Heart right ventricle (tissue), 16 donors: ENCODE measurements at places on chromosomes 1 and 21. TPM values are rescaled to one million over a fixed set of nuclear protein-coding genes. Genes with fewer than 3 reads are reported as not detected.

The SYNC gene
- 9.9 TPM for total RNA-seq

The CELA2A gene
- not detected for total RNA-seq

DNA sequence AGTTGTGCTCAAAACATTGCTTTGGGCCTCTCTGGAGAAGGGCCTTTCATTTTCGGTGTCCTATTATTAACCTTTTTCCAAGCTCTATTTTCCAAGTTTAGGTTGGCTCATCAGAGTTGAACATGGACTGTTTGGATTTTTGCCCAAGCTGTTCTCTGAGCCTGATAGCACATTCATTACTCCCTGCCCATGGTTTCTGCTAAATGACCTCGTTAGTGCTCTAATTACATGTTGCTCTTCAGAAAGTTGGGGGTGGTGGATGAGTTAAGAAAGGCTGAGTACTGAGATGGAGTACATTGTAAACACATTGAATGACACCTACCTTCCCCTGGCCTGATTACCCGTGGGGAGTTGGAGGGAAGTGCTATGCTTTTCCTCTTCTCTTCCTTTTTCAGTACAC, 38.9 kb downstream of the LMO4 start:
- no peak for DNase-seq

The SELL gene
- total RNA-seq = 1.4 TPM

- DNase-seq = no peak
These were observed 48.7 kb downstream of the NPHP4 start for GRCh38 chr1:5943343-5944124.

DNA sequence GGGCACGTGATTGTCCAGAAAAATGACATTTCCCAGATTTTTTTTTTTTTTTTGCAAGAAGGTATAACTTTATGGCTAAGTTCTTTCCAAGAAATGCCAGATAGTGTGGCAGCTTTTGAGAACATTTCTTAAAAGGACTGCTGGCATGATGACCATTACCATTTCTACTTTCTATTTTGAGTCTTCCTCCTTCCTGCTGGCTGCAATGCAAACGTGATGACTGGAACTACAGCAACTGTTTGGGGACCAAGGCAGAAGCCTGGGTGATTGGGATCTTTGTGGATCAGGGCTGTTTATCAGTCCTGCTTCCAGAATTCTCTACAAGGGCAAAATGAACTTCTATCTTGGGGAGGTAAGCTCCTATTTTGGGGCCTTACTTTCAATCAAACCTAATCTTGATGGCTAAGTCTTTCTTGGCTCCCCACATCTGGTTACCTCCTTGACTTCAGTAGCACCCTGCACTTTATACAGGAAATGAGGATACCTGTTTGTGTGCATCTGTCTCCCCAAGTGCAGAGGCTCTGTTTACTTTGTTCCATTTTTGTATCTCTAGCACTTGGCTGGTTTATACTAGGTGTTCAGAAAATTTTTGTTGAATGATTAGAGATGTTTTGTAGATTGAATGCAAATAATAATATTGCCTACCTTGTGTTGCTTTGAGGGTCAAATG, 3.7 kb upstream of the DDX20 start:
- no peak for DNase-seq

The MCOLN3 gene
- total RNA-seq = 0.92 TPM

The CTTNBP2NL gene
- 20.6 TPM for total RNA-seq

- no peak for DNase-seq
These were observed 383.2 kb upstream of the ZRANB2 start for GRCh38 chr1:71464016-71464415.

The SPATA21 gene
- total RNA-seq = not detected

DNA sequence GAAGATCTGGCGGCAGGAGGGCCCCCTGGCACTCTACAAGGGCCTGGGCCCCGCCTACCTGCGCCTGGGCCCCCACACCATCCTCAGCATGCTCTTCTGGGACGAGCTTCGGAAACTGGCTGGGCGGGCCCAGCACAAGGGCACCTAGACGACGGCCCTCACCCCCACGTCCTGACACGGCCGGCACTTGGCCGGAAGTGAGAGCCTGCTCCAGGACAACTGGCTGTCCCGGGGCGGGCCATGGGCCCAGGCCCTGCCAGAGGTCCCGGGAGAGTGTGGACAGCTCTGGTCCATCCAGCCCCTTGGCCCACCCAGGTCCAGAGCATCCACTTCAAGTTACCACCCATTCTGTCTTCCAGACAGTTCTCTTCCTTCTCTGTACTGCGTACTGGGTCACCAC, 3.0 kb upstream of the TMEM82 start:
- no peak for DNase-seq

DNA sequence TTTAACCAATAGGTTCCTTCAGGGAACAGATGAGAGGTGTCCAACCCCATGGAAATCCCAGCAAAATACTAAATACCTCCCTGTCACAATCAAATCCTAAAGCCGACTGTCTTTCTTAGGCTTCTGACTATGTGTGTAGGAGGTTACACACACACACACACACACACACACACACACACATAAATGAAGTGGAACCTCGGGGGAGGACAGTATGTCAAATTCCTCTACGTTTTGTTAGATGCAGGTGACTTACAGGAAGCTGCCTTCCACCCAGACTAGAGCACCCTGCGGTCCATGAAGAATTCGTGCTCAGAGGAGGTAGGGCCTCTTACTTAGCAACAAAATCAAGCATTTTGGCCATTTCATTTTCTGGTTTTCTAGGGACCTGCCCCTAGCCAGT, 16.4 kb downstream of the RSPH1 start:
- DNase-seq = no peak

- no peak for DNase-seq
These were observed 29.0 kb downstream of the MDM4 start for GRCh38 chr1:204545202-204545601.

The TRNP1 gene
- total RNA-seq = 28.6 TPM

- DNase-seq = no peak
These were observed 38.6 kb downstream of the NFIA start for GRCh38 chr1:61120998-61121397.

GRCh38 chr1:96075704-96076455, 645.7 kb upstream of the PTBP2 start:
- DNase-seq = no peak

DNA sequence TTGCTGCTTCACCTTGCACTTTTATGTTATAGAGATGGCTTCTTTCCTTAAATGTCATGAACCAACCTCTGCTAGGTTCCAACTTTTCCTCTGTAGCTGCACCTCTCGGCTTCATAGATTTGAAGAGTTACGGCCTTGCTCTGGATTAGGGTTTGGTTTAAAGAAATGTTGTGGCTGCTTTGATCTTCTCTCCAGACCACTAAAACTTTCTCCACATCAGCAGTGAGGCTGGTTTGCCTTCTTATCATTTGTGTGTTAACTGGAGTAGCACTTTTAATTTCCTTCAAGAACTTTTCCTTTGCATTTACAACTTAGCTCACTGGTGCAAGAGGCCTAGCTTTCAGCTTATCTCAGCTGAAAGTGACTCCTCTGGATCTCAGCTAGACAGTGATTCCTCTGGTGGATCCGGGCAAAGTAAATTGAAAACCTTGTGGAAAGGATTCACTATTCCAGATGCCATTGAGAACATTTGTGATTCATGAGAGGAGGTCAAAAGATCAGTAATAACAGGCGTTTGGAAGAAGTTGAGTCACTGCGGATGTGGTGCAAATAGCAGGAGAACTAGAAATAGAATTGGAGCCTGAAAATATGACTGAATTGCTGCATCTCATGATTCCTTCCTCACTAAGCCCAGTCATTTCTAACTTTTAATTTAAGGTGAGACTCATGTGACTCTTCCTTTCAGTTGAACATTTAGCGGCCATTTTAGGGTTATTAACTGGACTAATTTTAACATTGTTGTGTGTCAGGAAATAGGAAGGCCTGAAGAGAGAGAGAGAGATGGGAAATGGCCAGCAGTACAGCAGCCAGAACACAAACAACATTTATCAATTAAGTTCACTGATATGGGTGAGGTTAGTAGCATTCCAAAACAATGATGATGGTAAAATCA, 16.2 kb upstream of the RGS1 start:
- no peak for DNase-seq

GRCh38 chr1:155032886-155033285, 695 bp downstream of the DCST2 start:
- no peak for DNase-seq

DNA sequence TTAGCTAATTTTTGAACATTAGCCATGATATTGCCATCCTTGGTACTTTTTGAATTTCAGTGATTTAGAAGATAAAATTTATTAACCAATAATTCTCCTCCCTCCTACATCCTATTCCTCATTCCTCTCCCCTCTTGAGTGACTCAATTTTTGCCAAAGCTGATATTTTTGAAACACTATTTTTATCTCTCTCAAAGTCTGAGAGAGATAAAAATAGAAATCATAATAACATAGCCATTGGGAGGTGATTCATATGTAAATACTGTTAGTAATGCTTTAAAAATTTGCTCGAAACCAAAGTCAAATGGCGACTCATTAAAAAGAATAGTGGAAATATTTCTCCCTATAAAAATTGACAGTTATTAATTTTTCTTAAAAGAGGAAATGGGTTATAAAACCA, 97.4 kb downstream of the PATJ start:
- DNase-seq = no peak

DNA sequence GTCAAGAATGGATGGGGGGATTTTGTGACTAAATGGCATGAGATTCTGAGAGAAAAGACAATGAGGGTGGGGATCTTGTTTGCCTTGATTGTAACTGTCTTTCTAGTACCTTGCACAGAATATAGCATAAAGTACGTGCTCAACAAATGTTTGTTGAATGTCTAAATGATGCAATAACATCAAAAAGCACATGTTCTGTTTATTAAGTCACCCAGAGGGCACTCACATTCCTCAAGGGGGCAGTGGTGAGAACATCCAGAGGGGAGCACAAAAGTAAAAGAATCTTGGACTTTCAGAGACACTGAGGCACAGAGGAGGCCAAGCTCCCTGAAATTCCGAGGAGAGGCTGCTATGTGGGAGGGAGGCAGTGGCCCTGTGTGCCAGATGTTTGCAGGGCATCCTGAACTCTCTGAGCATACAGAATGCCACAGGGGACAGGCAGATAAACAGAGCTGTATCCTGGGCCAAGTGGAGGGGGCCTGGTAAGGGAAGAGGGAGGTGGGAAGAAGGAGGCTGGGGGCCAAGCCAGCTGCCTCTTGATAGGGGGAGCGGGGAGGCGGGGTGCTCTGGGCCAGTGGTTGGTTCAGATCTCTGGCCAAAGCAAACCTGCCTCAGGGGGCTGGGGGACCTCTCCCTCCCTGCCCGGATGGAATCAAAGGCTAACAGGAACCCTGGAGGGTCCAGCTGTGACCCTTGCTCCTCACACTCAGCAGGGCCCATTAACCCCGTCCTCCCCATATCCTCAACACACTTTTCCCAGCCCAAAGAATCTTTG, 6.5 kb upstream of the ATP1A2 start:
- no peak for DNase-seq

DNA sequence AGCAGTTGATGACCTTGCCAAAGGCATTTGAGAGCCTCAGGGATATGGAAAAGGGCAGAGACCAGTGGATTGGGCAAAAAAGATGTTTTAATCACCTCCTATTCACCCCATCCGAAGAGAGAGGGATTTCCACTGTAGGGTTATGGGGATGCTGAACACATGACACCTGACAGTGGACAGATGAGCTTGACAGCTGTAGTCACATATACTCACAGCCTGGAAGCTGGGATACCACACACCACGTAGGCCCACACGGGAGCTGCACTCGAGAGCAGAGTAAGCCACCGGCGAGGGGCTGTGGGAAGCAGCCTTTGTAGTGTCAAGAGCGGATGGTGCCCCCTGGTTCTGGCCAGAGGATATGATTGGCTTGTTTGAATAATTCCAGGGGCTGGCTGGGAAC, 20.0 kb downstream of the ZBTB40 start:
- DNase-seq = no peak

- no peak for DNase-seq
These were observed 353.6 kb downstream of the BRINP3 start for GRCh38 chr1:190124068-190124467.

The TRIM46 gene
- not detected for total RNA-seq

The CYB5RL gene
- 4.9 TPM for total RNA-seq

DNA sequence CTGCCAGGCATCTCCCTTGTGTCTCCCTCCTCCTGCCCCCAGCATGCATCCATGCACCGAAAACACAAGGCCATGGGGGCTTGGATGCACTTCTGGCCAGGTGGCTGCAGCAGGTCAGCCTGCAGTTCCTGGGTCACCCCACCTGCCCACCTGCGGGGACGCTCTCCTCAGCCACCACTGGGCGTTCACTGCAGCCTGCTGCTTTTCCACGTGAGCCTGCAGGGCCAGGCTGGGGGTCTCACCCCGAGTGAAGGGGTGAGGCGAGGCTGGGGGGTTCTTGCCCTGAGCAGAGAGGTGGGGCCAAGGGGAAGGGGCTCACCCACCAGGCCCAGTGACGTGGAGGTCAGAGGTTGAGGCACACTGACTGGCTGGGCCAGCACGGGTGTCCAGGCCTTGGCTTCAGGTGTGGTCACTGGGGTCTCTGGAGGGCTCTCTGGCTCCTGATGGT, 64.6 kb downstream of the WNT9A start:
- DNase-seq = no peak

The CHI3L2 gene
- total RNA-seq = 1.9 TPM

- no peak for DNase-seq
These were observed 185.0 kb downstream of the ZBTB18 start for GRCh38 chr1:244236101-244236500.

The C1QTNF12 gene
- 1.3 TPM for total RNA-seq

DNA sequence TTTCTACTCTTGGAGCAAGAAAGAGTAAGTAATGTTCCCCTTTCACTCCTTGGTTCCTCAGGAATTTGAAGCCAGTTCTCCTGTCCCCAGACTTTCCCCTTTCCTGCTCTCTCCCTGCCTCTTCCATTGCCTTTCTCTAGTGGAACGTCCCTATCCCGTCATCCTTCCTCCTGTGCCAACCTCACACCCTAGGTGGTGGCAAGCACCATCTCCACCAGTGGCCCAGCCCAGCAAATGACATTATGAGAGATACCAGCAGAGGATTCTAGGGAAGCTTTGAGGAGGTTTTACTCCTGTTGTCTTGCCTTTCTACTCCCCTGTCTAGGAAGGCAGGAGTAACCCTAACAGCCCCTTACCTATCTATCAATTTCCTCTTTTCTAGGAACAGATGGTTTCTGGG, 8.1 kb upstream of the TACSTD2 start:
- no peak for DNase-seq

GRCh38 chr1:111517469-111518225, 14.2 kb upstream of the ADORA3 start:
- DNase-seq = no peak

DNA sequence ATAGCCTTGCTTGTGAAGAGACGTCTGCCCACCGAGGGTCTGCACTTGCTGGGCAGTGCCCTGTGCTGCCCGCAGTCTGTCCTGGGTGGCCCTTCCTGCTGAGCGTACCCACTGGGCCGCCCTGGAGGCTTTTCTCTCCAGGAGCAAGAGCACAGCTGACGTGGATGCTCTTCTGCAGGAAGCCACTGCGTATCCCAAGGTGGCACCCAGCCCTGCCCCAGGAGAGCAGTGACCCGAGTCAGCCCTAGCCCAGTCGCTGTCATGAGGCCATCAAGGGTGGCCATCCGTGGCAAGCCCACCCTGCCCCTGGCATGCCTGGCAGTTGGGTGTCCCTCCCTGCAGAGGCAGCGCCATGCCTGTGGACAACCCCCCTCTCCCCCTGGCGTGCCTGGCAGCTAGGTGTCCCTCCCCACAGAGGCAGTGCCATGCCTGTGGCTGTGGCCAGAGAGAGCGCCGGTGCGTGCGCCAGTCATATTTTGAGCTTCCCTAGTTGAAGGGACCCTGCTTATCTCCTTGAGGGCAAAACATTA, 51.3 kb upstream of the COL6A1 start:
- DNase-seq = no peak

GRCh38 chr1:56512724-56513494, 66.5 kb downstream of the PLPP3 start:
- peak; percentile 39 for DNase-seq

The CCDC185 gene
- not detected for total RNA-seq

GRCh38 chr1:115183721-115184259, 94.5 kb upstream of the TSPAN2 start:
- DNase-seq = peak; percentile 23
